ENCODE measurements at places on chromosomes 12 and 14. TPM values are rescaled to one million over a fixed set of nuclear protein-coding genes. Genes with fewer than 3 reads are reported as not detected.

Gene TMTC3
- total RNA-seq: 59.1 TPM

Gene MYO1H
- total RNA-seq: not detected

DNA sequence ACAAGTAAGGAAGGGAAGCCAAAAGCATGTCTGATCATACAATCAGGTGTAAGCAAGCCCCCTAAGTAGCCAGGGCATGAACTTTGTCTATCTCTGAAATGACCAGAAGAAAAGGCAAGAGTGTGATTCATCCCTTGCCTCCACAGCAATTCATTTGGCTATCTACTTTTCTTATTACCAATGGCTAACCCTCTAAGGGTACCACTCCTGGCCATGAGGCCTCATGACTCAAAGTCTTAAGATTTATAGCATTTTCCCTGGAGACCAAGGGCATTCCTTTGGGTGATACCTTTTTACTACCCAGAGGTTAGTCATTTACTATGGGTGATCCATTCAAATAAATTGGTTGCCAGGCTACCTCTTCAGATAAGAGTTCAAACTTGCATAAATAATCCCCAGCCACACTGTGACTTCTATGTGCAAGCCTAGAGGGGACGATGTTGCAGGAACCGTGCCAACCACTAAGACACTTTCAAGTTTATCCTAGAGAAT lies 1.5 kb upstream of the LGALS3 start:
- peak; percentile 84 for DNase-seq

DNA sequence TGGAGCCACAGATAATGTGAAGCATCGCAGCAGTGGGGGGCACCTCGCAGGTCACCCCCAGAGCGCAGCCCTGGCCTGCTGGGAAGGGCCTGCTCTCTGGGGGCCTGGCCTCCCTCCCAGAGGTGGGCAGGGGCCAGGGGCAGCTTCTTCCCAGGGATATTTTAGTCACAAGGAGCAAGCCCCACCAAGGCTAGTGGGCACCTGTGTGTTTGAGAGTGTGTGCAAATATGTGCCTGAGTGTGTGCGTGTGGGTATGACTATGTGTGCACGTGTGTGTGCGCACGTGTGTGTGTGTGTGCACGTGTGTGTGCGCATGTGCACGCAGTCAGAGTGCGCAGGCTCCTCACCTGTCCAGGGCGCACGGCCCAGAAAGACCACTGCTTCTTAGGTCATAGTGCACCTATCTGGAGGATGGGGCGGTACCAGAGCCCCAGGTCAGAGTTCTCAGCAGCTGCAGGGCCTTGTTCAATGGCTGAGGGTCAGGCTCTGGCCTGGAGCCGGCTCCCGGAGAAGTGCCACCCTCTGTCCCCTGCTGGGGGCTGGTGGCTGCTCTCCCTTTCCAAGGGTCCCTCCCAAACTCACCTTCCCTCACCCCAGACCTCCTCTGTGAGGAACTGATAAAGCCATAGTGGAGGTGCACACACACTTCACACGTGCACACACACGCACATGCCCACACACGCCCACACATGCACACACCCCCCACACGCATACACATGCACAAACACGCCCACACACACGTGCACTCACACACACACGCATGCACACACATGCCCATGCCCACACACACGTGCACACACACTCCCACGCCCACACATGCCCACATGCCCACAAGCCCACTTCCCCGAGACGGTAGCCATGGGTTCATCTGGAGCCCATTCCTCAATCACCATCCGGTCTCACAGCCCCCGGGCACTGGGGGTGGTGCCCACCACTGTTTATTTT lies 128.5 kb downstream of the KIF26A start:
- DNase-seq: no peak

Data from GM23248 (cell line).